ENCODE measurements at places on chromosomes 3 and 15. TPM values are rescaled to one million over a fixed set of nuclear protein-coding genes. Genes with fewer than 3 reads are reported as not detected.

The INSYN1 gene
- 13.8 TPM for total RNA-seq

The EFCAB12 gene
- total RNA-seq: 0.05 TPM

The ERICH6 gene
- not detected for total RNA-seq

The DLL4 gene
- total RNA-seq: 9.8 TPM

The FILIP1L gene
- 630 TPM for total RNA-seq

The GOLGA6A gene
- total RNA-seq: not detected
